ENCODE measurements at places on chromosomes 4 and X. TPM values are rescaled to one million over a fixed set of nuclear protein-coding genes. Genes with fewer than 3 reads are reported as not detected.

Gene SORBS2
- total RNA-seq: 132 TPM

Gene STOX2
- 11.2 TPM for total RNA-seq

Gene CLDN2
- total RNA-seq: not detected

Gene GRPR
- total RNA-seq: 5.3 TPM

Gene WDR17
- 2.2 TPM for total RNA-seq

Gene VCX3B
- total RNA-seq: not detected

Gene IQCM
- total RNA-seq: not detected

Gene BCLAF3
- total RNA-seq: 14.7 TPM

Gene SH3TC1
- 17.3 TPM for total RNA-seq

DNA sequence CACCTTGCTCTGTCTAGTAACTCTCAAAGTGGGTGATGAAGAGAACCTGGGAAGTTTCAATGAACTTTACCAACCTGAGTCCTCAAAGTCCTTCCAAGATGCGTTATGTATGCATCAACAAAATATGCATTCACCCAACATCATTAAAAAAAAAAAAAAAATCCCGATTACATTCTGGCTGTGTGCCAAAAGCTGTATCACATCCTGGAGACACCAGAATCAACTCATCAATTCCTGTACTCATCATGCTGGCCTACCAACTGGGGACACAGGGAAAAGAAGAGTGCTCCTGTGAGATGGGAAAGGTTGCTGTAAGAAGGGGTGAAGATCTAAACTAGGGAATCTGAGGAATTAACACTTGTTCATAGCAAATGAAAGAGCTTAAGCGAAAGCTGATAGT lies 16.5 kb downstream of the UNC5C start:
- no peak for DNase-seq

DNA sequence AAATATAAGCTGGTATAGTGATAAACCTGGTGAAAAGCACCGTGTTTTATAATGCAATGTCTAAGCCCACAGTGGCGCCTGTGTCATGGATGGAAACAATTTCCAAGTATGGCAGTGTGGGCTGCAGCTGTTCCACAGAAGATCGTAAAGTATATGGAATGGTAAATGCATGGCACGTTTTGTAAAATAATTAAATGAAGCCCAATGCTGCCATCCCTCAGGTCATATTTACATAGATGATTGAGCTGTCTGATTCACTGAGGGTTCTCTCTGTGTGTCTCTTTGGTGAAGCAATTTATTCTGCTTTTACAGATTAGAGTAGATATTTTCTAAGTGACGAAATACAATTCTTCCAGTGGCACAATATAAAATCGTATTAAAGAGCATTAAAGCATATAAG lies 164.8 kb downstream of the ASMT start:
- DNase-seq: no peak

DNA sequence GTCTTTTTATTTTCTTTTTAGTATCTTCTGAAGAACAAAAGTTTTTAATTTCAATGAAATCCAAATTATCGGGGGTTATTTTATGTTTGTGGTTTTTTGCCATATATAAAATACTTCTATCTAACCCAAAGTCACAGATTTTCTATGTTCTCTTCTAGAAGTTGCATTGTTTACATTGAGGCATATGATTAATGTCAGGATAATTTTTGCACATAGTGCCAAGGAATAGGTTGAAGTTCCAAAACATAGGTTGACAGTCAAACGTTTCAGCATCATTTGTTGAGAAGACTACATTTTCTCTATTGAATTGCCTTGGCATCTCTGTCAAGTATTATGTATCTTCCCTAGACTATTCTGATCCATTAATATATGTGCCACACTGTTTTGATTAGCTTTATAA lies 64.5 kb downstream of the ANKRD17 start:
- DNase-seq: no peak

DNA sequence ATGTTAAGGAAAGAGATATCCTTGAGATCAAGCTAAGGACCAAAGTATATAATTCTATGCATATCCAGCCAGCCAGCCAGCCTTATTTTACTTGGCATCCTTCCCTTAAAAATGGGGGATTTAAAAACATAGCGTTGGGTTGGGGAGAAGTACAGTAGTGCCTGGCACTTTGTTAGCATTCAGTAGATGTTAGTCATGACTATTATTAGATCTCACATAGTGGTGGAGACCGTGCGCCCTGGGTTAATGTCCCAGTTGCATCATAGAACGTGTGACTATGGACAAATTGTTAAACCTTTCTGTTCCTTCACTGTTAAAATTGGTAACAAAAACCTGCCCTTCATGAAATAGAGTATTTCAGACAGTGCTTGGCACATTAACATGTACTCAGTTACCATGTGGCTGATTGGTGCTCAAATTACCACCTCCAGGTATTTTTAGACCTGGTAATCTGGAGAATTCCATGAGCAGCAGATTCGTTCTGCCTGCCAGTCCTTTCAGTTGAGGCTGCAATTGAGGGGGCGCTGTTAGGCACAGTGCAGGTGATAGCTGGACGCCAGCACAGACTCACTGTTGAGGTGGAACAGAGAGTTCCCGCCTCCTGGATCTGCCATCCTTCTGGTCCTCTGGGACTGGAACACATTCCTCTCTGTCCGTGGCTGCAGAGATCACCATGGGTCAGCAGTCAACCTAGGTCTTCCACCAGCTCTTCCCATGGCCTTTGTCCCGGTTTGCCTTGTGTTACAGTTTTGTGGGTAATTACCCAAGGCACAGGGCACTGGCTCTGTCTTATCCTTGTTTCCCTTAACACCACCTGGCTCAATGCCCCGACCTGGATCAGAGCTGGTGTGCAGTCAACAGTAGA lies 31.7 kb downstream of the RBBP7 start:
- no peak for DNase-seq

GRCh38 chr4:167397586-167397985 lies 163.3 kb upstream of the SPOCK3 start:
- DNase-seq: no peak

GRCh38 chr4:120053911-120054310 lies 12.7 kb downstream of the MAD2L1 start:
- no peak for DNase-seq

GRCh38 chr4:56224641-56225040 lies 162.7 kb downstream of the AASDH start:
- DNase-seq: no peak

GRCh38 chrX:48475774-48476577 lies at the start of gene FTSJ1:
FTSJ1 (plus strand) TSS chrX:48476199; CDS start chrX:48478048, 1,849 bp downstream.
- peak; percentile 85 for DNase-seq

GRCh38 chr4:168374772-168375523 lies 56.4 kb upstream of the DDX60 start:
- no peak for DNase-seq

- DNase-seq: no peak
Observed at GRCh38 chr4:155950461-155950860, 3.2 kb downstream of the CTSO start.

DNA sequence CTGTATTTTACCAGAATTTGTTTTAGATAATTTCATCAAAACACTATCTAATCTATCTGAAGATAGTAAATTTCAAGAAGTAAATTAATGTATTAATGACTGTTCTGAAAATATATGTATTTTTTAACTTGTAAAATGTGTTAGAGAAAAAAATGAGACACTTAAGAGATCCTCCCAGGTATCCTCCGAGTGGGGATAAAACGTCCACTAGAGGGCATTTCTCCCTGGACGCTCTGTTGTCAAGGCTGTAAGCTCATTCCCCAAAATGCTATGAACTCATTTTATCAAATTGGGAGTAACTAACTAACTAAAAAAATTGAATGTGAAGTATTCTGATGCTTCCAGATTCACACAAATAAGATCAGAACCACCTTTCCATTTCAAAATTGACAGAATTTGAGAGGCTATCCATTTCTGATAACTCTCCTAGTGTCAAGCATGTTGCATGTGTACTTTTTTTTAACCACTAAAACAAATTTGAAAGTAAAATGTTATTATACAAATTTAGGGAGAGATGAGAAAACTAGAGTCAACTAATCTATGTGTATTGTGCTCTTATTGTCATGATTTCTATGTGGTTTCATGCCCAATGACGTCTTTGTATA lies 337.3 kb upstream of the HS3ST1 start:
- DNase-seq: no peak

DNA sequence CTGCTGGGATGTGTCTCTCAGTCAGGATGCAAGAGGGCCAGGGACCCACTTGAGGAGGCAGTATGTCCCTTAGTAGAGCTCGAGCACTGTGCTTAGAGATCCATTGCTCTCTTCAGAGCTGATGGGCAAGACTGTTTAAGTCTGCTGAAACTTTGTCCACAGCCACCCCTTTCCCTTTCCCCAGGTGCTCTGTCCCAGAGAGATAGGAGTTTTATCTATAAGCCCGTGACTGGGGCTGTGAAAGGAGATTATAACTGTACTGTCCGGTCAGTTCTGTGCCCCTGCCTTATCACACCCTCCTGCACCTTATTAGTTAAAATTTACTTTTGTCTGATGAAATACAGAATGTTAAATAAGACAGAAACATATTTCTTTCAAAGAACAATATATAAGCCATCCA lies 378.4 kb downstream of the PABPC4L start:
- no peak for DNase-seq

GRCh38 chr4:183181081-183181480 lies 82.0 kb downstream of the WWC2 start:
- no peak for DNase-seq

DNA sequence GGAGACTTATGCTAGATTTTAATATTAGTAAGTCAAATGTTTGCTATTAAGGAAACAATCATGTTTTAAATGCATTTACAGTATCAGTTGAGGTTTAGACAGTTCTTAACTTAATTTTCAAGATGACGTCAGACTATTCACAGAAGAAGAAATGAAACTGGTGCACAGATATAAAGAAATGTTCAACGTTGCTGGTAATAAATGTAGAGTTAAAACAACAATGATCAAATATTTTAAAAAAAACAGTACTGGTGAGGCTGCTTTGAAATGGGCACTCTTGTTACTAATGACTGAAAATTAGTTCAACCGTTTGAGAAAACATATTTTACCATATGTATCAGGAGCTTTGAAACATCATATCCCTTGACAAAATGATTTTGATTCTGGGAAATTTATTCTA lies 44.2 kb downstream of the ABHD18 start:
- no peak for DNase-seq

DNA sequence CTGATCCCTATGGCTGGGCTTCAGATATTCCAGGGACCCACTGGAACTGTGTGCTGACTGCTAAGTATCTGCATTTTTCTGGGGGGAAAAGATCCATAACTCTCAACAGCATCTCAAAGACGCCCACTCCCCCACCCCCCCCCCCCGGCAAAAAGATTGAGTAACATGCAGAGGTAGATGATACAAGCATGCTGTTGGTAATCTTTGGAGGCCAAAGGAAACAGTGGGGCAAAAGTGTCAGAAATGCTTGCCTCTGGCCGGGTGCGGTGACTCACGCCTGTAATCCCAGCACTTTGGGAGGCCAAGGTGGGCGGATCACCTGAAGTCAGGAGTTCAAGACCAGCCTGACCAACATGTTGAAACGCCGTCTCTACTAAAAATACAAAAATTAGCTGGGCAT lies 12.2 kb downstream of the XPNPEP2 start:
- no peak for DNase-seq

GRCh38 chr4:6257247-6258025 lies 12.2 kb upstream of the WFS1 start:
- no peak for DNase-seq

- DNase-seq: no peak
Observed at GRCh38 chr4:55303760-55304165, 42.3 kb upstream of the SRD5A3 start.

GRCh38 chr4:79296768-79297428 lies 29.0 kb downstream of the NAA11 start:
- no peak for DNase-seq

DNA sequence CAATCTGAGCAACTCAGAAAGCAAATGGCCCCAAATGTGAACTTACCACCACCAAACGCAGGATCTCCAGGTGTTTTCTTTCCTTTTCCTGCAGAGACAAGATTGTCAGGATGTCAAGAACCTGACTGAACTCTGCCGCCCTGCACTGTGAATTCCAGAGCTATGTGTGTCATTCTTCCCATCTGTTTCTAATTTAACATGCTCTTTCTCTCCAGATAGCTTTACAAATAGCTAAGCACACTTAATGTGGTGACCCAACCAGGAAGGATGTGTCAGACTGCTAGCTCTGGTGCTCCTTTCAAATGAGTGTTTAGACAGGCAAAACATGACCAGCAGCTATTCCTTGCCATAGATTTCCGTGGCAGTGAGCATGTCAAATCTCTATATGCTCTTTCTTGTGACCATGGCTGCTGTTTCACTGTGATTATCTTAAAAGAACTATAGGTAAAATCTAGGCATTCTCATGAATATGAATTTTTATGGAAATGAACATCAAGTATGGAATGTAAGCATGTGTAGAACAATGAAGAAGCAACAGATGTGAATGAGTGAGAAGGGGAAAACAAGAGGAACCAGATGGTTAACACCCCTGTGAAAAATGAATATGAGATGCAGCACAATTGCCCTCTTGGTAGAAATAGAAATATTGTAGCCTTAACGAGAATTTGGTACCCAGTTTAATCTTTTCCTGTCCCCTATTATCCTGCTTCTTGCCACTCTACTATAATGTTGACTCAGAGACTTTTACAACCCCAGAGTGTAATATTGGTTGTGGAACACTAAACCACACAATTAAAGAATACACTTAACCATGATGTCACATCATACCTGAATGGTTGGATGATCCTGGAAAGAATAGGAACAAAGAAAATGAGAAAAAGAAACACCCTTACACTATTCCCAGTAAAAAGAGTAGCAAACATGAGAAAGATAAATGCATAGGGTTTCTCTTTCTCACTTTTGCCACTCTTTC lies 247.8 kb upstream of the DKK2 start:
- DNase-seq: no peak

DNA sequence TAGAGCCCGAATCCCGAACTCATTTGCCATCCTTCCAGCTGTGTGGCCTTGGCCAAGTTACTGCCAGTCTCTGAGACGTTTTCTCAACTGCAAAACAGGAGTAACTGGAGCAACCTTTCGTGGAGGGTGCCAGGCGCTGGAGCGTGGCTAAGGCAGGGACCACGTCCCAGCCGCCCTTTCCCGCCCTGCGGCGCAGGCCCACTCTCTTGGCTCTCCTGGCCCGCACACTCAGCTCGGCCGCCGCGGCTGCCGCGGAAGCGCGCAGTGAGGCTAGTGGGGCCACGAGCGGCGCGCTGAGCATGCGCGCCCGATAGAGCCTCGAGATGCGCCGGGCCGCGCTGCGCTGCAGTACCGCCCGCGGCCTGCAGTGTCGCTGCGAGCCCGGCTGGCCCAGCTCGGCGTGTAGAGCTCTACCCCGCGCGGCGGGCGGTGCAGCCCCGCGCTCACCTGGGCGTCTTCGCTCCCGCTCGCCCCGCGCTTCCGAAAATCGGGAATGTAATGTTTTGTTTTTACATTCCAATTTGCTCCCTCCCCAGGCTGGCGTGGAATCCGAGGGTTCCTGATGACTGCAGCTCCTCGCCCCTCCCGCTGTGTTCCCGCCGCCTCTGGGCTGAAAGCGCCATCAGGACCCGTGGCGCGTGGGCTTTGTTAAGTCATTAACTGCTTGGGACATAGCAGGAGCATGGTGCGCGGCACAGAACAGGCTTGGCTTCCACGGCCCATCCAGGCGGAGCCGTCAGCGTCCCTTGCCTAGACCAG lies 4.0 kb upstream of the ZNF518B start:
- no peak for DNase-seq

All from breast epithelium (tissue), 4 donors.